ENCODE measurements at places on chromosomes 2 and 18.

- no peak for DNase-seq
These were observed 1367.7 kb upstream of the CELF4 start for GRCh38 chr18:38933322-38933721.

- DNase-seq: no peak
These were observed 324.5 kb upstream of the EPHA4 start for GRCh38 chr2:221896505-221897151.

DNA sequence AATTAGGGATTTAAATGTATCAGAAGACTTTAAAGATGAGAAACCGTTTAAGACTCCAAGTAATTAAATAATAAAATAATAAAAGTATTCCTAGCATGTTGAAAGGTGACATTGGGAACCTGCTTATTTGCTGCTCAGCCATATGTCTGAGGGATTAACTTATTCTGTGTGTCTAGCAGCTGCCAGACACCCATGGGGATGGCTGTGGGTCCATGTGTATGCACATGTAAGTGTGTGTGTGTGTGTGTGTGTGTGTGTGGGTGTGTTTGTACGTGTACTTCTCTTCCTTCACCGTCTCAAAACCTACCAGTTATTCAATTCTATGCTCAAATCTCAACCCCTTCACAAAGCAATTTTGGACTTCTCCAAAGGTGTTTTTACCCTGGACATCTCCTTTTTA lies 124.5 kb downstream of the SETBP1 start:
- DNase-seq: no peak

DNA sequence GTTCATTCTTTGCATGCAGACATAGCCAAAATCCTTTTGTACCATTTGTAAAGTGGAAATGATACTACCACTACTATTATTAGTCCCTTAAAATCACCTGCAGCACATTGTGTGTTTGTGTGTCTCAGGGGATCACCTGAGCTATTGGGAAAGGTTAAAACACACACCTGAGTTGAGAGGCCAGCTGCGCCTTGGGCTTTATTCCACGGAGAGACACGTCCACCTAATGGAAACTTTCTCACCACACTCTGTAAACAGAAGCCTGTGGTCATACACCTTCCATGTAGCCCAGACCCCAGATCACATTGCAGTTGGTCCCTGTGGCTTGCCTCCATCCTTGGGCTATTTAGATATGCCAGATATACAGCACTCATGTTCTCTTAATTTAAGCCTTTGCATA lies 81.8 kb upstream of the SH3BP4 start:
- no peak for DNase-seq

- no peak for DNase-seq
These were observed 39.3 kb downstream of the MAP3K2 start for GRCh38 chr2:127348426-127349000.

DNA sequence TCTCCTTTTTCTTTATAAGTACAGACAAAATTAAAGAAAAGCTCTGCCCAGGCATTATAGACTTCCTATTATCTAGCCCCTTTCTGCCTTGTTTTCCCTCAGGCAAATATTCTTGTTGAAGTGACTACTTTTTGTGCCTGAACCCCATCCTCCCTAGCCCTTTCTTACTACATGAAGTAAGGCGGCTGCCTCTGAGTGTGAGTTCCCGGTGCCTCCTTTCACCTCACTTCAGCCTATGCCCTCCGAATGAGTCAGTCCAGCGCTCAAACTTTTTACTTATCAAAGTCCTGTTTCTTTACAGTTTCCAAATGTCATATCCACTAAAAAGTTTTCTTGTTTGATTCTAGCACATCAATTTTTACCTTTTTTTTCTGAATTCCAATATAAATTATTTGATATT lies 778.3 kb upstream of the NRXN1 start:
- no peak for DNase-seq

- no peak for DNase-seq
These were observed 17.7 kb upstream of the CYP1B1 start for GRCh38 chr2:38093527-38094165.

DNA sequence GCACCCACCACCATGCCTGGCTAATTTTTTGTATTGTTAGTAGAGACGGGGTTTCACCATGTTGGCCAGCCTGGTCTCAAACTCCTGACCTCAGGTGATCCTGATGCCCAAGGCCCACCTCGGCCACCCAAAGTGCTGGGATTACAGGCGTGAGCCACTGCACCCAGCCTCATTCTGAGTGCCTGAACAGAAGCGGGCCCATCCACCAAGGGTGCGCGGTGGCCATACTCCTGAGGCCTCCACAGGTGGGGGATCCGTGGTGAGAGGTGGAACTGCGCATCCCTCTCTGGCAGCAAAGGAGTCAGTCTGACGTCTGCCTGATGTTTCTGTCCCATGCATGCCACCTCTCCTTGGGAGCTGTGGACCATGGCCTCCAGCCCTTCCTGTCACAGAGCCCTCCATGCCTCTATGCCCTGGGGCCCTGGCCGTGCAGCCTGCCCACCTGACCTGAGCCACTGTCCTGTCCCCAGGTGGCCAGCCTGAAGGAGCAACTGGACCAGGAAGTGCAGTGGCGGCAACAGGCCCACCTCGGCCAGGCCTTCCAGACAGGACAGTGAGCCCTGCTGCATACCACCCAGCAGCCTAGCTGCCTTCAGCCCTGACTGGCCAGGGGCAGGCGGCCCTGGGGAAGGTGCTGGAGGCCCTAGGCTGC lies 7.6 kb upstream of the SNED1 start:
- DNase-seq: no peak

DNA sequence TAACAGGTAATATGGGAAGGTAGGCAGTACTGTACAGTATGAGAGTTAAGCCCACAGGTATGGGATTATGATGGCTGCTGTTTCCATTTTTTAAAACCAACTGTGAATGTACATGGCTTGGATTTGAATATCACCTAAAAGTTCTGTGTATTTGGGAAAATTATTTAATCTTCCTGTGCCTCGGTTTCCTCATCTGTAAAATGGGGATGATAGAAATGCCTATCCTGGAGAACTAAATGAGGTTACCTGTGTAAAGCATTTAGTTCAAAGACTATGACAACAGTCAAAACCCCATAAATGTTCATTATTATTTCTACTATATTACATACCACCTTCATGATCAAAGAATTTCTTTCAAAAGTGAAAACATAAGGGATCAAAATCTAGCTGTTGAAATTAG lies 3.6 kb downstream of the KLHL41 start:
- DNase-seq: no peak

GRCh38 chr2:73255907-73256617 lies 22.0 kb downstream of the CCT7 start:
- DNase-seq: no peak

- DNase-seq: no peak
These were observed 6.5 kb downstream of the DGUOK start for GRCh38 chr2:73933194-73933593.

GRCh38 chr18:63534615-63535014 lies 7.6 kb upstream of the SERPINB12 start:
- DNase-seq: no peak

DNA sequence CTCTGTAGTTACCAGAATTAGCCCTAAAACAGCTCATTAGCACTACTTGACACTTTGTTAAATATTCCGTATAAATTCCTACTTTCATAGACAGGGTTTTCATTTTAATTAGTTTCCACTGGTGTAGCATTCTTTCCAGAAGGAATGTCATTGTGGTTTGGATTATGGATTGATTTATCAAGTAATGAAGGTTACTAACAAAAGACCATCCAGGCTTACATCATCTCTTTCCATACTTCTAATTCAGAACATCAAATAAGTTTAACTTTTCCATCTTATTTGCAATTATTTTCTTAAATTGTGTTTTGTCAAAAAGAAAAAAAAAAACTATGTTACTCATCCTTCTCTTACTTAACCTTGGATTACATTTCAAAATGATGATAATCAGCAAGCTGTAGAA lies 231.8 kb upstream of the SPOPL start:
- DNase-seq: no peak

GRCh38 chr2:157899125-157899839 lies 23.2 kb upstream of the ACVR1 start:
- DNase-seq: peak; percentile 63

DNA sequence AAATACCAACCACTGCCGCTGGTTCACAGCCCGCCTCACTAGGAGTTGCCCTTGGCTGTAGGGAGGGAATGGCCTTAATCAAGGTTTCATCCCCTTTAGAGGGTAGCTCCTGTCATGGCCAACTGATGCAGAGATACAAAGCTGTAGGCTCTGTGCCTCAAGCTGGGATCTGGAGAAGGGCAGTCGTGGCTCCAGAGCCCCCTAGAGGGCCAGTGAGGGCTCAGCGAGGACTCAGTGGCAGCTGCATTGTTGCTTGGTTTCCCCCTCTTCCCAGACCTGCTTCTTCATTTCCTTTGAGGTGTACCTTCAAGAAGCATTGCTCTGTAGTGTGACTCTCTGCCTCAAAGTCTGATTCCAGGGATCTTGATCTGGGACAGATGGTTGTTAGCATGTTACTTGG lies 302.1 kb downstream of the LPIN1 start:
- DNase-seq: no peak

- DNase-seq: no peak
These were observed 363.7 kb upstream of the SPHKAP start for GRCh38 chr2:228545041-228545747.

- no peak for DNase-seq
These were observed 2.9 kb upstream of the DLX2 start for GRCh38 chr2:172105471-172106107.

DNA sequence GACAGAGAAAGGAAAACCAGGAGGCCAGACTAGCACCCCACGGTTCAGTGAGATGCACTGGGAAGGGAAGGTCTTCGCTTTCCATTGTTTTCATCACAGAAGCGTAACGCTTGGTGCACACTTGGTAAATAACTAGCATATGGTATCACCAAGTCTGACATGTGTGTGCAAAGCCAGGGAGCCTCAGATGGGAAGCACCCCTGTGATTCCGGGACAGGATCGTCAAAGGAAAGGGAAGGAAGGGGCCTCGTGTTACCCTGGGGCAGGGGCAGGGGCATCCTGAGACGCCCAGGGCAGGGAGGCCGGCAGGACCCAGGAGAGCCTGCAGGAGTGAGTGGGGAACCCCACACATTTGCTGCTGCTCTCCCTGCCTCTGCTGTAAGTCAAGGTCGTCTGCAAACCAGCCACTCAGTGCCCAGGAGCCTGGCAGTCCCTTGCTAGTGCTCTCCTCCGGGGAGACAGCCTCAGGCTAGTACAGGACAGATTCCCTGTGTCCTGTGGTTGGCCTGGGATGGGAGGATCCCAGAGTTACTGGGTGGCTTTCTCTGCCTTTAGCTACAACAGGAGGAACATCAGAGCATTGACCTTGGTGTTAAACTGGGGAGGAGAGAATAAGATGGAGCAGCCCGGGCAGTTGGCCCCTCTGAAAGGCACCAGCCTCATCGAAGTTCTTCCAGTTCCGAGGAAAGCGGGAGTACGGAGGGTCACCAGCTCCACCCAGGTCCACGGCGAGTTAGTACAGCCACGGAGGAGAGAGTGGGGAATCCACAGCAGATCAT lies 192.5 kb downstream of the NDUFA10 start:
- DNase-seq: no peak

- no peak for DNase-seq
These were observed 89.5 kb downstream of the DHRS9 start for GRCh38 chr2:169158874-169159273.

- no peak for DNase-seq
These were observed 137.6 kb downstream of the MYO1B start for GRCh38 chr2:191382801-191383200.

DNA sequence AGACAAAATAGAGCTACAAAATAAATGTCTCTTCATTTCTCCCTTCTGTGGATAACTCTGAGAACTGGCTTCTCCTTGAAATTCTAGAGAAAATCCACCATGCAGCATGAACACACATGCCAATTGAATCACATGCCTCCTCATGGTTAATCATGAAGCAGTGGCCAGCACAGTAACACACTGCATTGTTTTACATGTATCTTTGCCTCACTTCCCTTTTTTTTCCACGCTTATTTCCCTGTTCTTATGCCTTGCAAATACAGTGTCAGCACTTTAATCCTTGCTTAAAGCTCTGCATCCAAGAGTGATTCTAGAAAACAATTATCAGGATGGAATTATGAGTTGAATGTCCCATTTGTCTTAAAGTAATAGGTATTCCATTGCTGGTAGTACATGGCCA lies 50.3 kb upstream of the ZBTB7C start:
- no peak for DNase-seq

- DNase-seq: no peak
These were observed 241.5 kb downstream of the SOX11 start for GRCh38 chr2:5933669-5934068.

GRCh38 chr18:23054553-23054952 lies 80.7 kb upstream of the CABLES1 start:
- no peak for DNase-seq

- DNase-seq: no peak
These were observed 33.7 kb upstream of the ACVR1C start for GRCh38 chr2:157662401-157662800.

GRCh38 chr2:64380853-64381527 lies 73.0 kb upstream of the LGALSL start:
- DNase-seq: no peak

DNA sequence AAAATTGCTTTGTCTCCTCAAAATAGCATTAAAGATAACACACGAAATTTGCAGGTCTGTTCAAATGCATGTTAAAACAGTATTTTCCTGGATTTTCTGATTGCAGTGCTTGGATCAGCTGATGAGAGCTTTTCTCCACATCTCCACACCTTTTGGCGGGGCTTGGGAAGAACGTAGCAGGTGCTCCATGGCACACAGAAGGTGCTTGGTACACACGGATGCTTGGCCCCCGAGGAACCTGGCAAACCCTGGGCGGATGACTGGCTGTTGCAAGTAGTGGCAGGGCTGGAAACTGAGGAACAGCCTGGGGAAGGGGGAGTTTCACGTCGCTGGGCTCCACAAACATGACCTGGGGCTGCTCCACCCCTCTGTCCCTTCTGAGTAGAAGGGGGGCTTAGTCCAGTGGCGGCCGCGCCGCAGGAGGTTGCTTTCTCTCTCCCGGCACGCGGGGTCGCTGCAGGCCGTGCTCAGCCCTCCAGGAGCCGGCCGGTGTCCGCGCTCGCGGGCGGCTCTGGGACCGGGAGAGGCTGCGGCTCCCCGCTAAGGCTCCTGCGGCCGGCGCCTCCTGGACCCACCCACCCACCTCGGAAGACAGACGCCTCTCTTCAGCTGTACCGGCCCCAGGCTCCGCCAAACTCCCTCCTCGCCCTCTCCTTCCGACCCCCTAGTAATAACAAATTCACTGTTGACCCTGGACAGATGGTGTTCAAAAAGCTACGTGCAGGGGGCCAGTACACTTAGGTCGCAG lies 69.3 kb downstream of the MARCO start:
- DNase-seq: no peak

GRCh38 chr2:211085056-211085680 lies 528.8 kb downstream of the CPS1 start:
- DNase-seq: no peak

Data from CD4-positive, alpha-beta T cell treated with Interferon alpha-2 for 1 hour (primary cell).